ENCODE measurements at places on chromosomes 13 and 19. TPM values are rescaled to one million over a fixed set of nuclear protein-coding genes. Genes with fewer than 3 reads are reported as not detected.

GRCh38 chr13:75055296-75055695, 426.7 kb downstream of the TBC1D4 start:
- no peaks in the 10 kb centered on the region for H3K36me3 ChIP-seq
- DNase-seq = no peak
- H3K27me3 ChIP-seq = no peaks in the 10 kb centered on the region
- no peaks in the 10 kb centered on the region for H3K4me1 ChIP-seq
- H3K27ac ChIP-seq = no peak overlapping the region

GRCh38 chr13:112469071-112469745, 93.1 kb downstream of the SPACA7 start:
- H3K4me3 ChIP-seq = no peak overlapping the region
- DNase-seq = no peak
- no peaks in the 10 kb centered on the region for H3K27me3 ChIP-seq
- no peaks in the 10 kb centered on the region for H3K4me1 ChIP-seq

DNA sequence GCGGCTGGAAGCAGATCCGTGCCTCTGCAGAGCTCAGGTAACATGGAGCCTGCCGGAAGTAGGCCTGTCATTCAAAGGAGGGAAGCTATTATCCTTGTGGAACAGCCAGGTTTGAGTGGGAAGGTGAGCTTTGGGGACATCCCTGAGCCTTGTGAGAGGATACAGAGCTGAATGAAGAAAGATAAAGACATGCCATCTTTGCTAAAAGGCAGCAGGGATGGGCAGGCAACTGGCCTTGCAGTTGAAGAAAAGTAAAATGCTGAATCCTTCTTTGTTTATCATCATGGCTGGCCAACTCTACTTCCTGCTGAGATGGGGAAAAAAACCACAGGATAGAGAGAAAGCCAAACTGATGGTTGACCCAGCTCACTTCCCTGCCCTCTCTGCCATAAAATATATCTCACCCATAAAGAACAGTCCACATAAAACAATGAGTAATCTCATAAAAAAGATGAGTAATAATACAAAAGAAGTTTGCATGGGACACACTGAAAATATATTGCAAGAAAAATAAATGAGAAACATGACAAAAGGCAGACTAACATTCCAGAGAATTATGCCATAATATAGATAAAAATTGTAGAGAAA, 226.3 kb downstream of the DLEU7 start:
- H3K4me1 ChIP-seq = no peaks in the 10 kb centered on the region
- H3K27me3 ChIP-seq = no peaks in the 10 kb centered on the region
- no peak overlapping the region for H3K4me3 ChIP-seq
- no peaks in the 10 kb centered on the region for H3K36me3 ChIP-seq
- no peak overlapping the region for H3K27ac ChIP-seq

DNA sequence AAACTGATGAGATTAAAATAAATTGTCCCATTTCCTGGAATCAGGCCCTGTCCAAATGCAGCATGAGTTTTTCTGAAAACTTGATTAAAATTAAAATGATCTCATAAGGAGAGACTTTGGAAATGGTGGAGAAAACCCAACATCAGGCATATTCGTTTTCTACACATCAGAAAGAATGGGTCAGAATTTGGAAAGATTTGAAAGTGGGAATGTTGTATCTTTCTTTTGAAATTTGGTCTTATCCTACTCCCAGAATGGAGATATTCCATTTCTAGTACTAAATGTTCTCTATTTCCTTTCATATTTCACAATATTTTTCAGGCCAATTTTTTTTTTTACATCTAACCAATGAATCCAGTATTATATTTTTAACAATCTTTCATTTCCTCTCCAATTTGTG, 223.9 kb upstream of the RXFP2 start:
- H3K27me3 ChIP-seq = no peaks in the 10 kb centered on the region
- no peak for DNase-seq
- H3K27ac ChIP-seq = no peak overlapping the region
- H3K4me1 ChIP-seq = no peaks in the 10 kb centered on the region
- no peak overlapping the region for H3K4me3 ChIP-seq

MCOLN1 gene
- 8.0 TPM for polyA plus RNA-seq

DNA sequence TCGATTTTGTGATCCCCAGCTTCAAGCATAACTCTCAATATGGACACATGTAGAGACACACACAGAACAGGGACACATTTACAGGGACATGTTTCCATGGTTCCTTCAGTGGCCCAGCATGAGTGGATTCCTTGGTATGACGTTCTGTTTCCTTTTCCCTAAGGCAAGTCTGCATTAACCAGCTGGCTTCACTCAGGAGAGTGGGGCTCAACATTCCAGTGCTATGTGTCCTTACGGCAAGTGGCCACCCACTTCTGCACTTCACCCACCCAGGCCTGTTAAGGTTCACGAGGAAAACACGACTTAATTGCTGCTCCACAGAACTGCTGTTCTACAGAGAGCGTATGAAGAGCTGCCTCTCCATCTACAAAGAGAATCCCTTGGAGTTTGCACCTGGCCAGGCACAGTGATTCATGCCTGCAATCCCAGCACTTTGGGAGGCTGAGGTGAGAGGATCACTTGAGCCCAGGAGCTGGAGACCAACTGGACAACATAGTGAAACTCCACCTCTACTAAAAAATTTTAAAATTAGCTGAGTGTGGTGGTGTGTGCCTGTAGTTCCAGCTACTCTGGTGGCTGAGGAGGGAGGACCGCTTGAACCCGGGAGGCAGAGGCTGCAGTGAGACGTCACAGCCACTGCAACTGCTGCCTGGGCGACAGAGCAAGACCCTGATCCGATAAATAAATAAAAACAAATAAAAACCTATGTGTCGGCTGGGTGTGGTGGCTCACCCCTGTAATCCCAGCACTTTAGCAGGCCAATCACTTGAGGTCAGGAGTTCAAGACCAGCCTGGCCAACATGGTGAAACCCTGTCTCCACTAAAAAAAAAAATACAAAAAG, 32.5 kb downstream of the BRD4 start:
- no peak overlapping the region for H3K4me3 ChIP-seq
- no peak for DNase-seq
- H3K36me3 ChIP-seq = no peaks in the 10 kb centered on the region
- no peak overlapping the region for H3K27ac ChIP-seq
- H3K27me3 ChIP-seq = no peaks in the 10 kb centered on the region
- peaks cover 95% of the 10 kb centered on the region for H3K4me1 ChIP-seq

GRCh38 chr13:72657379-72657778, 70.0 kb downstream of the MZT1 start:
- no peaks in the 10 kb centered on the region for H3K4me1 ChIP-seq
- no peak overlapping the region for H3K27ac ChIP-seq
- no peak overlapping the region for H3K4me3 ChIP-seq

- no peak for DNase-seq
- no peaks in the 10 kb centered on the region for H3K27me3 ChIP-seq
- H3K4me1 ChIP-seq = no peaks in the 10 kb centered on the region
- no peak overlapping the region for H3K27ac ChIP-seq
- no peak overlapping the region for H3K4me3 ChIP-seq
These were observed 18.3 kb downstream of the DIS3 start for GRCh38 chr13:72763411-72763810.

- H3K4me3 ChIP-seq = peak within 1 kb of the TSS; percentile 6
- peaks cover 26% of the 10 kb centered on the region for H3K4me1 ChIP-seq
- DNase-seq = peak; percentile 24
- no peaks in the 10 kb centered on the region for H3K27me3 ChIP-seq
- no peak within 1 kb of the TSS for H3K27ac ChIP-seq
- H3K36me3 ChIP-seq = no peaks in the 10 kb centered on the region
These were observed at the start of gene TBXA2R for GRCh38 chr19:3606690-3607289. Gene TBXA2R, minus strand, starts transcription at chr19:3606875. Its CDS starts 6,241 bp downstream, at chr19:3600634.

All from CD4-positive, alpha-beta memory T cell (primary cell).